Activated CD4-positive, alpha-beta T cell treated with anti-CD3 and anti-CD28 coated beads for 1 hour (primary cell): ENCODE measurements at places on chromosomes 5 and 9.

- DNase-seq: no peak
Observed at GRCh38 chr5:131671409-131671808, 36.4 kb upstream of the RAPGEF6 start.

- no peak for DNase-seq
Observed at GRCh38 chr9:112132356-112132755, 42.7 kb downstream of the SUSD1 start.

DNA sequence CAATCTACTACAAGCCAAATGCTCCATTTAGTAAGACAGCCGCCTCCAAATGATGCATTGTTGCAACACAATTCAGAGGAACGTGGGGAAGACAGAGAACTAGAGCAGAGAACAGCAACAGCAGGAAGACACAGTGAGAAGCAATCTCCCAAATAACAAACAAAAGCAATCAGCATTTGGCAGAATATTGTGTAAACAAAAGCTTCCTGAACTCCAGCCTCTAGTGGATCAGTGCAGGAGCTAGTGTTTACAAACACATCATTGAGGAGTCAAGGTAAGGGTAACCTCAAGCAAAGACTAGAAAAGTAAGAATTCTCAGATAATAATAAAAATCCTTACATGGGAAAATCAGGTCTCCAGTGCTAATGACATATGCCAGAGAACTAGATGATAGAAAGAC, 20.6 kb downstream of the FST start:
- no peak for DNase-seq

GRCh38 chr9:85676790-85677189, 65.0 kb downstream of the AGTPBP1 start:
- no peak for DNase-seq
